ENCODE measurements at places on chromosomes 7 and 10. TPM values are rescaled to one million over a fixed set of nuclear protein-coding genes. Genes with fewer than 3 reads are reported as not detected.

DNA sequence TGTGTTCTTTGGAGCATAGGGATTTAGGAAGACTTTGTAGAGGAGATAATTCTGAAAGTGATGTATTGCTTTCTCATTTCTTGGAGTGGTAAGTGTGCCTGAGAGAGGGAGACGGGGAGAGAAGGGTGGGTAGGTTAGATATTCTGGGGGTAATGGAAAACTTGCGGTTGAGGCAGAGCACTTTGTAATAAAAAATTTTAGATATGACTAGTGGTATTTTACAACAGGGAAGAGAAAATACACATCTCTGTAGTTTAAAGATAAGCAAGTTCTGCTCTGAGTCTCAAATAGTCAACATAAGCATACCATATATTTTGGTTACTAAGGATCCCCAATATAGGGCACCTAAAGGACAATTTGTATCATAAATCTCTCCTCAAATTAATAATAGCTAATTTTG, 6.6 kb downstream of the VPS50 start:
- no peak for DNase-seq

DNA sequence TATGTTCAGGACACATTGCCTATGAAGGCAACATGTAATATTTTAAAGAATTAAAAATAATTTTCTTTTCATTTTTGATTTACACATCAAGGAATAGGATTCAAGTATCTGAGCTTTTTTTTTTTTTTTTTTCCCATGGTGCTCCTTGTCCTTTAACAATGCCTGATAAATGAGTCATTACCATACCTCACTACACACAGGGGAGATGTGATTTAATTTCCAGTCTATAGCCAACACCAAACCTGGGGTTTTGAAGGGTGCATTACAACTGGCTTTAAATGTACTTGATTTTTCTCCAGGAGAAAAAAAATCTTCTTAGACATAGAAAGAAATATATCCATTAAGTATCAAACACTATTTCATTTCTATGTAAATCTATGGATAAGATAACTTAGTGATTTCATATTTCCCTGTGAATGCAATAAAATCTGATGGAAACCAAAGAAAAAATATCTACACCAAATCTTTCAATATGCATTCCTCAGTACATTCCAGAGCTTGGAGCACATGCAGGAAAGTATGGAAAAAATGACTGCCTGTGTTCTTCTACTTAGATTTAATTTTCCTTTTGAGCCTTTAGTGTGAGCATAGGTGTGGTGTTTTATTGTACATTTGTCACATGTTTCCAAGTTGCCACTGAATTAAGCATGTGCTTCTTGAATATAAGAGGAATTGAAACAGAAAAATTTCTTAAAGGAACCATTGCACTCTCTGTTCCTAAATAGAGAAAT, 204.8 kb upstream of the MEOX2 start:
- no peak for DNase-seq

DNA sequence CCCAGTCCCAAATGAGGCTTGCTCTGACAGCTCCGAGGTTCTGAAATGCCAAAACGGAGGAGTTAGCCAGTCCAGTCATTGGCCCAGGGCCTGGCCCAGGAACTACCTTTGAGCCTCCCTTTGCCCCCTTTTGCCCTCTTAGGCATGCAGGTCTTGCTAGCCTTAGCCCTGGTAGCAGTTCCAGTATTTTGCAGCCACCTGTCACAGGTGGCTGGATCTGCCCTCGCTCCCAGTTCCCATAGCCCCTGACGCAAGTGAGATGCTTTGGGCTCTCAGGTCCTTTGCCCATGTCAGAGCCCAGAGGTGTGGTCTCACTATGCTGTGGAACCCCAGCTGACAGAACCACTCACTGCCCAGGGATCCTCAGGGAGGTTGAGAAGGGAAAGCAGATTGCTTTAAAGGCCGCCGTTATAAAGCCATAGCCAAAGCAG, 42.0 kb downstream of the GPRIN2 start:
- DNase-seq, result peak; percentile 15

DNA sequence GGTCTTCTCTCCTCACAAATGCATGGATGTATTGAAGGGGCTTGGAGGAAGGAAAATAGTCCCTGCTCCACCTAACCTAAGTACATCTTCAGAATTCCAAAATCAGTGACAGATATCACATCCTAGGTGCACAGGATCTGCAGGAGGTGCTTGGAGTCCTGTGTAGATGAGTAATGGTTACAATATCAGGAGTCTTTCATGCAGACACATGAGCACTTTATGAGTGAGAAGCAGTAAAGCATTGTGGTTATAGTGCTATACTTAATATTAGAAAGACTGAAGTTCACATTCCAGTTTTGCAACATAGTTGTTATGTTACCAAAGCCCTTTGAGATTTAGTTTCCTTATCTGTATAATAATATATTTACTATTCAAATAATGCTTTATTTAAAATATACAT, 516.7 kb downstream of the NEBL start:
- no peak for DNase-seq

- no peak for DNase-seq
Measured at GRCh38 chr7:118609207-118609606, 384.7 kb downstream of the ANKRD7 start.

DNA sequence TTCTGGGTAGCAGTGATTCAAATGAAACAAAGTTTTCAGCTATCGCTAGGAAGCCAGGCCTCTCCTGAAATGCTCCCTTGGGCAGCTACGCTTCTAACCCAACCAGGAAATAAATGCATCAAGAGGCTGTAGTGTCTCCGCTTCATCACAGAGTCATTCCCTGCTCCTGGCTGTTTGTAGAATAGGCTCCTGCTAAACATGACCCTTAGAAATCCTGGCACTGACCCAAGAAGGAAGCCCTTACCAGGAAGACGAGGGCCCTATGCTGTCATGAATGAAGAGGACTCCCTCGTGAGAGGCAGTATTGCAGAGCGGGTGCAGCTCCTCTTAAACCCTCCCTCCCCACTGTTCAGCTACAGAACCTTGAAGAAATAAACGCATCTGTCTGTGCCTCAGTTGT, 48.3 kb downstream of the NOD1 start:
- peak; percentile 85 for DNase-seq

CTNNA3 gene
- 1.1 TPM for total RNA-seq

GRCh38 chr7:92631850-92632487, 41.8 kb upstream of the FAM133B start:
- DNase-seq, result no peak

- no peak for DNase-seq
Measured at GRCh38 chr10:12243864-12244620, 48.1 kb downstream of the CDC123 start.

INHBA gene
- total RNA-seq, result 2.0 TPM

DNA sequence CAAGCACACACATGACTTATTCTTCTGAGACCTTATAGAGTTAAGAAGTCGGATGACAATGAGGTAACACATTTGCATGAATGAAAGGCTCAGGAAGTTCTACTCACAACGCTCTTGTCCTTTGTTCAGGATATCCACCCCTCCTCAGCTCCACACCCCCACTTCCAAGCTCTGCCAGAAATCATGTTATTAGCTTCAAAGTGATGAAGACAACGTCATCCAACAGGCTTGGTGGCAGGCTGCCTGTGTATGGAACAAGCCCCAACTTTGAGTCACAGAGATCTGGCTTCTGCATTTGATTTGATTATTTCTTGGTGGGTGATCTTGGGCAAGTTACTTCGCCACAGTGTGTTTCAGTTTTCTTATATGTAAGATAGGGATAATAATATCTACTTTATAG, 12.4 kb upstream of the BMPER start:
- no peak for DNase-seq

FOXP2 gene
- 21.3 TPM for total RNA-seq

- DNase-seq, result no peak
Measured at GRCh38 chr7:155724327-155725005, 80.0 kb downstream of the RBM33 start.

ADAM22 gene
- 2.3 TPM for total RNA-seq

GRCh38 chr7:40015790-40016296, 65.8 kb downstream of the CDK13 start:
- DNase-seq, result no peak

MRC1 gene
- total RNA-seq, result 13.8 TPM

GRCh38 chr7:36677769-36678437, 46.4 kb downstream of the AOAH start:
- no peak for DNase-seq

AKR1D1 gene
- 0.59 TPM for total RNA-seq

Data from breast epithelium (tissue), 4 donors.